ENCODE measurements at places on chromosomes 3 and 15. TPM values are rescaled to one million over a fixed set of nuclear protein-coding genes. Genes with fewer than 3 reads are reported as not detected.
A peak's percentile ranks its signal among the peaks of the same experiment; 100 is the strongest.

Gene XCR1
- not detected for total RNA-seq

Gene LPCAT4
- total RNA-seq, result 39.0 TPM

Gene TEX55
- total RNA-seq, result not detected

Gene CPB1
- not detected for total RNA-seq

Gene PDIA5
- 38.8 TPM for total RNA-seq

Gene ANKUB1
- total RNA-seq, result 24.5 TPM

- peak; percentile 36 for DNase-seq
Measured at GRCh38 chr3:194867270-194867983, 181.7 kb downstream of the FAM43A start.

- DNase-seq, result no peak
Measured at GRCh38 chr15:61467823-61468222, 238.7 kb upstream of the RORA start.

DNA sequence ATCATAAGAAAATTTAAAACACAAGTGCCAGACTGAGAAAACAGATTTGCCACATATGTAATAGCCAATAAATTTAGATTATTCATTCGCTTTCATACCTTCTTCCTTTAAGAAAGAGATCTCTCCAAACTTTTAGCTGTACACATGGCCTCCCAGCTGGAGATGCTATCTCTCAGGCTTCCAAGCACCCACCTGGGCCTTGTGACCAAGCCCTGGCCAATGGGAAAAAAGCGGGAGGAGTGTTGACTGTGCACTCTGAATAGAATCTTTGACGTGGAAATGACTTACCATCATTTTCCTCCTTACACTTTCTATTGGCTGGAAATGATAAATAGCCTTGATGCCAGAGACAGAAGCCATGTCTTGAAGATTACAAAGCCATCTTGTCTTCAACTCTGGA lies 1106.6 kb downstream of the TBL1XR1 start:
- DNase-seq, result no peak

- peak; percentile 55 for DNase-seq
Measured at GRCh38 chr3:47536221-47536891, 22.8 kb upstream of the ELP6 start.

DNA sequence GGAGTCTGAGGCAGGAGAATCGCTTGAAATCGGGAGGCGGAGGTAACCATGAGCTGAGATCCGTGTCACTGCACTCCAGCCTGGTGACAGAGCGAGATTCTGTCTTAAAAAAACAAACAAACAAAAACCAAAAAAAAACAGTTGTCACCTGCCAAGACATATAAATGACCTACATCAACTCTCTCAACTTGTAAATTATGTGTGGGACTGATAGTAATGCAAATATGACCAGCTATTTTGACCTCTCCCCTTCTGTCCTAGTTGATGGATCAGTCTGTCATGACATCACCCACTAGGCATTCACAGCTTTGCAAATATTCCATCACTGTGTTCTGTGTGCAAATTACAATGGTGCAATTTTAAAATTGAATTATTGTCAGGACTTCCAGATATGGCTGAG lies 175.4 kb downstream of the EBLN2 start:
- no peak for DNase-seq

- no peak for DNase-seq
Measured at GRCh38 chr15:31468911-31469785, 142.5 kb downstream of the KLF13 start.

GRCh38 chr15:52180196-52180835 lies 10.9 kb downstream of the GNB5 start:
- DNase-seq, result no peak

DNA sequence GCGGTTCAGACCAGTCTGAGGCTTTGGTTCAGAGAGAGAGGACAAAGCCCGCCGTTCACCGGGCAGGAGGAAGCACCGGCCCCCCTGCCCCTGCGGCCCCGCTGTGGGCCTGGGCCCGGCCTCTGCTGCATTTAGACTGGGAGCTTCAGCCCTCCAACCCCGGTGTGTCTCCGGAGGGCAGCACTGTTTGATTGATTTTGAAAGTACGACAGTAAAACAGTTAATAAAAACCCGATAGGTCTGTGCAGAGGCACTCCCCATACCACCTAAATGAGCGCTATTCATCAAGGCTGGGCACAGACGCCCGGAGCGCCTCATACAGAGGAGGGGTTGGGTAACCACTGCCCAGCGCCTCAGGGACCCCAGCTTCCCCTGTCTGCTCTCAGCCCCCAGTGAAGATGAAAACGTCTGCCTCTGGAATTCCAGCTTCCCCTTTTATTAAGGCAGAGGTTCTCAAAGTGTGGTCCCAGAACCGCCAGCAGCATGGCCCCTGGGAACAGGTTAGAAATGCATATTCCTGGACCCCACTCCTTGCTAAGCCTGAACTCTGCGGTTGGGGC lies 256.7 kb upstream of the TLE3 start:
- DNase-seq, result no peak
